ENCODE measurements at places on chromosomes 7 and 10.

DNA sequence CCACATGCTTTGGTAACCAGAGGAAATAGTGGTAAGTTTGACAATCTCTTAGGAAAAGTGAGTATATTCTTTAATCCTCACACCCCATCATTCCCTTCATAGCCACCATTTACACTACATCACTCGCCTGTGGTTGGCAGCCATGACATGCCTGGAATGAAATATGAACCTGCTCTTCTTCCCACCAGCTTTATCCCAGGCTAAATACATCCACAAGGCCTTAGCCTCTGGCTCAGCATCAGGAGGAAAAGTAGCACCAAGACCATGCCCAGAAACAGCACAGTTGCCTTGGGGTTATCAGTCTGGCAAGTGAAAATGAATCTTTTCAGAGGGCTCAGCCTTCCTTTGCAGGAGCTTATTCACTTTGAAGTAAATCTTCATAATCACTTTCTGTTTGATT lies 40.3 kb downstream of the SGCE start:
- no peak for DNase-seq

GRCh38 chr10:19908991-19909696 lies 92.9 kb downstream of the PLXDC2 start:
- DNase-seq = no peak

DNA sequence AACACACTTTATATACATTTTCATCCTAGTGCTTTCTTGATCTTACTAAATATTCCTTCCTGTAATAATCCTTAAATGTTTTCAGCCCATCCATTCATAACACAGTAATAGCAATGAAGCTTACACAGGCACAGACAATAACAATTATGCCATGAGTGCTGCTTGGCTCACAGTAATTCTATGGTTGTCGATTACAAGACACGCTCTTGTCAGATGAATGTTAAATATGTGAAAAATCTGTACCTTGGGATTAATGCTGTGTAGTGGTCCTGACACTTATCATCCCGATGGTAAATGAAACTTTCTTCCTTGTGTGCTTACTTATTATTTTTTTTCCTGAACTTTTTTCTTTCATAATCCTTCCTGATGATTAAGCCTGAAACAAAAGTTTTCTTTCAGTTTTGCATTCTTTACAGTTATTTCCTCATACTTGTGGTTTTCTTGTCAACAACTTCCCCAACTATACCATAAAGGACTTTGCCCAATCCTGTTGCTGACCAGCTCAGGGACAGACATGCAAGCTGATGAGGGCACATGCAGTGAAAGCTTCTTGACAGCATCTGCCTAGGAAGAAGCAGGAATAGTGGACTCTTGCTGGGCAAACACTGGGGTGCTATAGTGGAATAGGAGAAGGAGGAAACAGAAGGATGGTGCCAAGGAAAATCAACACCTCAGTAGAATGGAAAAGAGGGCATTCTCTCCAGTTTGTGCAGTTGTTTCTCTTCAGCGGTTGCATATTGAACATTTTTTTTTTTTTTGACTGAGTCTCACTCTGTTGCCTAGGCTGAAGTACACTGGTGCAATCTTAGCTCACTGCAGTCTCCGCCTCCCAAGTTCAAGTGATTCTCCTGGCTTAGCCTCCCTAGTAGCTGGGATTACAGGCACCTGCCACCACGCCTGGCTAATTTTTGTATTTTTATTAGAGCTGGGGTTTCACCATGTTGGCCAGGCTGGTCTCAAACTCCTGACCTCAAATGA lies 6.7 kb upstream of the MGAM2 start:
- DNase-seq = no peak

DNA sequence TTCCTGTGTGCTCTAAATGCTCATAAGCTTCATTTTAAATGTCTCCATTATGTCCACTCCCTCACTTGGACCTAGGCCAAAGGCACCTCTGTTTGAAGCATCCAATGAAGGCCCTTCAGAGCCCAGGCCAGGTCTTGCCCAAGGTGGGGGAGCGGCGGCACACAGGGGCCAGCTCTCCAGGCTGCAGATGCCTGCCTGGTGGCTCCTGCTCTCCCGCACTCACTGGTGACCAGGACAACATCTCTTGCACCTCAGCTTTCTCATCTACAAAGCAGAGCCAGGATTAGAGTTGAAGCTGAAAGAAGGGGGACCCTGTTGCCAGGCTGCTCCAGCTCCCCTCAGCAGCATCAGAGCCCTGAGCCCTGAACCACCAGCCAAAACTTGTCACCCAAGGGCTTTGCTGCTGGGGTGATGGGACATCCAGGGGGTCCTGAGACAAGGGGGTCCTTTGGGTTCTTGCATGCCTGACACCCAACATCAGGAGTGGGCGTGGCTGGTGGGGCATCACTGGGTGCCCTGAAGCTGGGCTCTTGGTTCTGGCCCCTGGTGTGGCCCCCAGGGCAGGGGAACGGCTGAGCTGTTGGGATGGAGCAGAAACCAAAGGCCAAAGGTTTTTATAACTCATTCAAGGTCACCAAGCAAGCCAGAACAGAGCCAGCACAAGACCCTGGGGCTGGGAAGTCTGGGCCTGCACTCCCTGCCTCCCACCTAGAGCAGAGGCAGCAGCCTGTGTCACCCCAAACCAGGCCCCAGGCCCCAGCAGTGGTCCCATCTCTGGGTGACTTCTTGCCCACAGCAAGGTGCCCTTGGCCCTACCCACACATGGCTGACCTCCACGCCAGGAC lies 1.2 kb downstream of the NACAD start:
- DNase-seq = no peak

GRCh38 chr7:134355004-134355525 lies 38.3 kb upstream of the SLC35B4 start:
- no peak for DNase-seq

- DNase-seq = no peak
Measured at GRCh38 chr10:114538181-114538906, 119.7 kb downstream of the ABLIM1 start.

DNA sequence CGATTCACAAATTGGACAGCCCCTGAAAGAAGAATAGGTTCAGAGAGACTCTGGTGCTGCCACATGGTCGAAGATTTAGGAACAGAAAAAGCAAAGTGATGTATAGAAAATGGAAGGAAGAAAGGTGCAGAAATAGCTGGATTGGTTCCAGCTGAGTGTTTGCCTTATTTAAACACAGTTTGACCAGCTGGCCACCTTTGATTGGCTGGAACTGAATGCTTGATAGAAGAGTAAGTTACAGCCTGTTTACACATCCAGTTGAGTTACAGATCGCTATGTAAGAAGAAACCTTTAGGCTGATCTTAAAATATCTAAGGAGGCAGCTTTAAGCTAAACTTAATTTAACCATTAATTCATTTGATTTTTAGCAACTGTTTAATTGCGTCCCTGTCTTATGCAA lies 40.3 kb upstream of the KAT6B start:
- no peak for DNase-seq
